Diencephalon (tissue), 1 donor: ENCODE measurements at places on chromosomes 13 and 19. TPM values are rescaled to one million over a fixed set of nuclear protein-coding genes. Genes with fewer than 3 reads are reported as not detected.

The OLFM2 gene
- total RNA-seq = 106 TPM

The LYL1 gene
- 3.9 TPM for total RNA-seq

The PPM1N gene
- 1.2 TPM for total RNA-seq

The ERICH4 gene
- not detected for total RNA-seq

The ETV2 gene
- 0.46 TPM for total RNA-seq

The ZIC2 gene
- total RNA-seq = 21.7 TPM

The ATP4A gene
- total RNA-seq = not detected

The CLEC11A gene
- 2.5 TPM for total RNA-seq

The GPR183 gene
- total RNA-seq = 3.2 TPM

The SIGLEC5 gene
- total RNA-seq = 0.23 TPM

The TPTE2 gene
- total RNA-seq = 0.46 TPM

The YIF1B gene
- total RNA-seq = 40.4 TPM

The ELSPBP1 gene
- not detected for total RNA-seq

The CALR3 gene
- total RNA-seq = not detected

The KIR3DL1 gene
- total RNA-seq = not detected

The FGF22 gene
- total RNA-seq = 0.69 TPM

The CACNA1A gene
- total RNA-seq = 53.7 TPM

The SKA3 gene
- total RNA-seq = 18.0 TPM

The ZNF560 gene
- total RNA-seq = 0.46 TPM

The RFPL4A gene
- not detected for total RNA-seq
